ENCODE measurements at places on chromosomes 6 and 20.
A peak's percentile ranks its signal among the peaks of the same experiment; 100 is the strongest.

DNA sequence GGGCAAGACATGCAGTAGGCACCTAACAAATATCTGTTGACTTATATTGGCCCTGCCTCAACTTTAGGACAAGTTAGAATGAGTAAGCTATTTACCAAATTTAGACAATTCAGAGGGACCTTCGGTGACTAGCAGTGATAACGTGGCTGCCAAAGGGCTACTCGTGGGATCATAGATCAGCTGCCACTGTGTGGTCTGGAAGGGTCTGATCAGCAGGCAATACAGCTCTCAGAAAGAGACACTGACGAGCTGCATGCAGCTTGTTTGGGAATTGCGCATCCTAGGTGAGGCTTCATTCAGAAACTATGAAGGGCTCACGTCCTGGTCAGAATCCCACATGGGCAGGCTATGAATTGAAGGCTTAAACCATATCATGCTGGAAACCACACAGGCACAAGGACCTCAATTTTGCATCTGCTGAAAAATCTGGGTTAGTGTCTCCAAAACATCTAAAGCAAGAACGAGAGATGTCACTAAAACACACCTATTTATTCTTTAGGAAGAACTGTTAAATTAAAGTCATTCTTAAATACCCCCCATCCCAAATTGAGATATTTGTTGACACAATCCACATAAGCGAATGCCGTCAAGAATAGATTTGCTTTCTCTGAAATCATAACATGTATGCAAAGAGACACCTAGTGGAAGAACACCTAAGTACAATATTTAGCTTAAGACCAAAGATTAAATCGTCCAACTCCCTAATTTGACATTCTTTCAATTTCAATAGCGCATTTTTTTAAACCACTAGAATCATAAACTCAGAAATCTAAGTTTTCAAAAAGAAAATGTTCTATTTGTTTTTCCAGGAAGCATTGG is 79.6 kb downstream of the IPCEF1 start:
- peak; percentile 44 for DNase-seq

DNA sequence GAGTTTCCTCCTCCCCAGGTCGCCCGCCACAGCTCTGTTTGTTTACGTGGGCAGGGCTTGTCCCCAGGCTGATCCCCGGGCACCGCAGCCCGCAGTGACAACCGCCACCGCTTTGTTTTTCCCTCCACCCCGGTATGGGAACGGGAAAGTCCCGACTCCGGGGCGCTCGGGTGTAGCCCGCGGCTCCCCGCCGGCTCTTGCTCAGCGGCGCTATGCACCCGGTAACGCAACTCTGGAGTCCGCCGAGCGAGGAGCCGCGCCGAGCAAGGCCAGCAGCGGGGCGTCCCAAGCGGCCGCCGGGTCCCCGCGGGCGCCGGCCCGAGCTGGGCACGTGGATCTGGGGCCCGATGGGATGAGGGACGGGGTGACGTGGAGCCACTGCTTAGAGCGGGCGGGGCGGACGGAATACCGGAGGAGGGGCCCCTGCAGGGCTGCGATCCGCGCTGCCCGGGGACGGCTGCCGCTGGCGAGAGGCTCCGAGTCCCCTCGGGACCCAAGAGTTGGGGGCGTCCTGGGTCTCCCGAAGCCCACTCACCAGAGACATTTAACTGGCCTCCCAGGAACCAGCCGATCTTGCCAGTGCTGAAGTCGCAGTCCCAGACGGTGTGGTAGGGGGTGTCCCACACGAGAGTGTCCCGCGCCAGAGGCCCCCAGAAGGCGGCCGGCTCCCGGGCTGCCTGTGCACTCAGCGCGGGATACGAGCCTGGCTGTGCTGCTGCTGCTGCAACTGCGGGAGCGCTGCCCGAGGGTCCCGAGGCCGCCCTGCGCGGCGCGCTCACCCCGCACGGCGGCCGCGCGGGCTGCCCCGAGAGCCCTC is 497 bp downstream of the ACSS1 start:
- DNase-seq = peak; percentile 73

DNA sequence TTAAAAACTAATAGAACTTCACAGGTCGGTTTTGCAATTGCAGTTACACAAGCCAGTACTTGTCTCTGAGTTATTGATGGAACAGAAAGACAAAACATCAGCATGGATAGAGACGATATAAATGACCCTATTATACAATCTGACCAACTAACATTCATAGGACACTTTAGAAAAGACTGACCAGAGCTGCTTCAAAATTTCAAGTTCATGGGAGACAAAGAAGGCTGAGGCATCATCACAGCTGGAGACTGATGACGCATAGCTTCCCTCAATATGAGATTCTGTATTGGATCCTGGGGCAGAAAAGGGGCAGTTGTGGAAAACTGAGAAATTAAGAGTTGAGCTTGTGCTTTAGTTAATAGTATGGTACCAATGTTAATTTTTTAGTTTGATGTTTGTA is 174.0 kb downstream of the THBS2 start:
- no peak for DNase-seq

- no peak for DNase-seq
Observed at GRCh38 chr6:57002197-57002596, 44.3 kb upstream of the KIAA1586 start.

GRCh38 chr6:16393326-16393725 is 154.9 kb downstream of the GMPR start:
- DNase-seq = no peak

DNA sequence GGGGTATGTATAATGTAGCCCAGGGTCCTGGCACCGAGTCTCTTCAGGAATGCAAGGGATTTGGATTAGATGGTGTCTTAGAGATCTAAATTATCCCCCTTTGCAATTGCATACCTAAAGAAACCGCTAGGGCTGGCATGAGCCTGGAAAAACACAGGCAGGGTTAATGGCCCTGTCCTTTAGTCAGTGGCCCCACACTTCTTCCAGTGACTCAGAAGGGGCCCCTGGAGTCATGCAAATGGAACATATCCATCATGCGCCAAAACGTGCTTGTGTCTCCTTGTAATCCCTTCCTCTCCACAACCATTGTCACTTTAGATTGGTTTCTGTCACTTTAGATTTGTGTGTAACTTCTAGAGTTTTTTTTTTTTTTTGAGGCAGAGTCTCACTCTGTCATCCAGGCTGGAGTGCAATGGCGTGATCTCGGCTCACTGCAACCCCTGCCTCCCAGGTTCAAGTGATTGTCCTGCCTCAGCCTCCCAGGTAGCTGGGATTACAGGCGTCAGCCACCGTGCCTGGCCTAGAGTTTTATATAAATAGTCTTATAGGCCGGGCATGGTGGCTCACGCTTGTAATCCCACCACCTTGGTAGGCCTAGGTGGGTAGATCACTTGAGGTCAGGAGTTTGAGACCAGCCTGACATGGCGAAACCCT is 8.7 kb upstream of the MYBL2 start:
- DNase-seq = no peak

GRCh38 chr6:157763129-157763903 is 59.7 kb upstream of the SNX9 start:
- no peak for DNase-seq

DNA sequence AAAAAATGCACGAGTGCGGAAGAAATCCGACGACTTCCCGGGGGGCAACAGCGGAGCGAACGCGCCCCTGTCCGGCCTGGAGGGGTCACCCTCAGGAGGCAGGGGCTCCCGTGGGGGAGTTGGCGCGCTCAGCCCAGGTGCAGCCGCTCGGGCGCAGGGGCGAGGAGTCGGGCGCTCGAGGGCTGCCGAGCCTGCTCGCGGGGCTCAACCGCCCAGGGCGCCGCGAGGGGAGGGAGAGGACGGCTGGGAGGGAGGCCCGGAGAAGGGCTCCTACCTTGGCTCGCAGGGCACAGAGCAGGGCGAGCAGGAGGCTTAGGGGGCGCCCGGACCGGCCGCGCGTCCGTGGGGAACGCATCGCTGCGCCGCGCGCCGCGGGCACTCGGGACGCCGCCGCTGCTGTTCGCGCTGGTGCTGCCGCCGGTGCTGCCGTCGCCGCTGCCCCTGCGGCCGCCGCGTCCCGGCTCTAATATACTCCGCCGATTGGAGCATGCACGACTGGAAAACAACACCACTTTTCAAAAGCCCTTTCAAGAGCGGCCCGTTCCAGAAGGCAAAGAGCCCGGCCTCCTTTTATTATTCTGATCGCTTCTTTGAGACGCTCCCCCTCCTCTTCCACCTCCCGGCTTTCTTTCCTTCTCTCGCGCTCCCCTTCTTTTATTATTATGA is 490 bp downstream of the JAG1 start:
- no peak for DNase-seq
